Spleen (tissue), 13 donors: ENCODE measurements at places on chromosomes 3 and 15.

DNA sequence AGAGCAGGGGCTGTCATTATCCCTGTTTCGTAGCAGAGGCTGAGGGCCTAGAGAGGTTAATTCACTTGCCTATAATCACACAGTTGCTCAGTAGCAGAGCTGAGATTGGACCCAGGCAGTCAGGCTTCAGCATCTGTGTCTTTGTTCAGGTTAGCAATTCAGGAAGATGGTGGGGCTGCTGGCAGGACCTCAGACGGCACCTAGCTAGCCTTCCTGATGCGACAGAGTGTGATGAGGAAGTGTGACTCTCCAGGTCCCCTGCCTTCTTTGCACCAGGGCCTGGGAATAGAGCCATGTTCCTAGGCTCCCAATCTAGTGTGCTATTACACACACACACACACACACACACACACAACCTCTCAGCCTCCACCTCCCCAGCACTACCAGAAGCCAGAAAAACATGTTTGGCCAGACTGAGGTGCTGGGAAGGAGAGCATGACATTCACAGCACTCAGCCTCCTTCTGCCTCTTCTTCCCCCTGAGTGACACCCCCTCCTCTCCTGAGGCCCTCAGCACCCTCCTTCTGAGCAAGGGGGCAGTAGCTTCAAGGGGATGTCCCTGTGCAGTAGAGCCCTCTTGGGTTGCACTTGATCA lies 88.9 kb downstream of the TLE3 start:
- no peak for DNase-seq

DNA sequence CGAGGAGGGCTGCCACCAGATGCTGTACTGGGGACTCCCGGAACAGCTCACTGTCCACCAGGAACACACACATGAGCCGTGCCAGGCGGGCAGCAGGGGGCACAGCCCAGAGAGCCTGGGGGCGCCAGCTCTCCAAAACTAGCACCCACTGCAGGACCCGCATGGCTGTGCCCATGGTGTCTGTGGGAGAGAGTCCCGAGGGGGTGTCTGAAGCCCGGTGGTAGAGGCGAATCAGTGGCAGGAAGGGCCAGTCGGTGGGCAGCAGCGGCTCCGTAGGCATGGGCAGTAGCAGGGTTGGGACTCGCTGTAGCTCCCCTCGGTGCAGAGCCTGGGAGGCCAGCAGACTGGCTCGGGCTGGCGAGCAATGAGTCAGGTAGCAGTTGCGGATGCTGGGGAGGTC lies 7.0 kb upstream of the LTK start:
- no peak for DNase-seq

DNA sequence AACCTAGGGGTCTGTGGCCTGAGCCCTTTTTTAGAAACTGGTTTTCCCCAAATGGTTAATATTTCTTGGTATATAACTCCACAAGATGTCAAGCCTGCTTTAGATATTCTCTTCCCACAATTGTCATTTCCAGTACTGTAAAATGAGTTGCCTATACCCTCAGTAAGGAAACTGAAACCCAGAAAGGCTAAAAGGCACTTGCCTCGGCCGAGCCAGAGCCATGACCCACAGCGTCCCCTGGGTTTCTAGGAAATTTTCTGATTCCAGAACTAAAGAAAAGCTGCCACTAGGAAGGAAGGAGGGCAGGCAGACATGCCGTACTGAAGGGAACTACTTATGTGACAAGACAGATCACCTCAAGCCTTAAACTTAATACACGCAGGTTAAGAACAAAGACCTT lies 59.1 kb downstream of the ATP8B4 start:
- no peak for DNase-seq

GRCh38 chr3:127796045-127796830 lies 26.1 kb downstream of the MGLL start:
- peak; percentile 2 for DNase-seq

DNA sequence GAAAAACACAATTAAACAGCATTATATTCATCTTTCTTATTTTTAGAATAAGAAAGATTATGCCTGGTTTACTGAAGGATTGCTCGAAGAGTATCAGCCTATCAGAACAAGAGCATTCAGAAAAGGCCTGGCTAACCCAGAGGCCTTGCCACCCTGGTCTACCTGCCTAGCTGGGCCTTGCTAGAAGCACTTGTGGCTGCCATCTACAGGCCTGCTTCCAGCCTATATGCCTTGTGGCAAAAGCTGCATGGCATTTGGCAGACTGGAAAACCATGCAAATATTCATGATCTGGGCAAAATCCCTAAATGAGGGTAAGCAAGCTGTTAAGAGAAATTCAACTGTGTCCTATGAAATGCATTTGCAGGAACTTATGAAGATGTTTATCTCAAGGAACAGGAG lies 9.3 kb upstream of the ATP13A4 start:
- DNase-seq: no peak

DNA sequence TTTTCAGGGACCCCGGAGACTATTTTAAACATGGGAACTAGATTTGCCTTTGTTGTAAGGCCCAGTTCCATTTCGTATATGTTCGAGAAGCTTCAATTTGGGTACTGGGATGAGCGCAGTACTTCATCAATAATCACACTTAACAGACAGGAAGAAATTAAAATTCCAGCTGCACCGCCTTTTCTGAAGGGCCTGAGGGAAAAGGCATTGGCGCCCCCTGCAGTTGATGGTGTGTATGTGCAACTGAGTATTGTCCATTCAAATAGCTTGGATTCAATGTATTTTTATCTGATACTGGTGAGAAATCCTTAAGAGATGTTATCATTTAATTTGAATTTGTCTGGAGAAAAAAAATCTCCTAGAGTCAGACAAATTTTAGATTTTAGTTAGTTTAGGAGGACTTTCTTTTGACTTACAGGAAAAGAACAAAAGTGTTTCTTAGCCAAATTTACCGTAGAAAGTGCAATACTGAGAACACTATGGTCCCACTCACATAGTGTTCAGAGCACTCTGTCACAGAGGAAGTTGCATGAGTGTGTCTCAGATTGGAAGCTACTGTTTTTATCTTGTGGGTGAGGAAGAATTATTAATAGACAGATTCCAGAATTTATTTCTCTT lies 5.4 kb upstream of the ALDH1A2 start:
- peak; percentile 74 for DNase-seq

GRCh38 chr3:4373669-4374068 lies 70.5 kb downstream of the SETMAR start:
- DNase-seq: no peak

- DNase-seq: no peak
These were observed 334.5 kb downstream of the EPHA6 start for GRCh38 chr3:97148931-97149330.

DNA sequence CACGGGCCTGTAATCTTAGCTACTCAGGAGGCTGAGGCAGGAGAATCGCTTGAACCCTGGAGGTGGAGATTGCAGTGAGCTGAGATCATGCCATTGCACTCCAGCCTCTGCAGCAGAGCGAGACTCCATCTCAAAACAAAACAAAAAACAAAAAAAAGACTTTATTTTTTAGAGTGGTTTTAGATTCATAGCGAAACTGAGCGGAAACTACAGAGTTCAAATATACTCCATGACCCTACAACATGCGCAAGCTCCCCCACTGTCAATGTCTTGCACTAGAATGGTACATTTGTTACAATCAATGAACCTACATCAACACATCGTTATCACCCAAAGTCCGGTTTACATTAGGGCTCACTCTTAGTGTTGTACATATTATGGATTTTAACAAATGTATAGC lies 2.2 kb upstream of the CRTAP start:
- no peak for DNase-seq

- no peak for DNase-seq
These were observed 995 bp downstream of the ADAMTS17 start for GRCh38 chr15:100340721-100341238.
